Breast epithelium (tissue), 4 donors: ENCODE measurements at places on chromosomes 13 and 19. TPM values are rescaled to one million over a fixed set of nuclear protein-coding genes. Genes with fewer than 3 reads are reported as not detected.

DNA sequence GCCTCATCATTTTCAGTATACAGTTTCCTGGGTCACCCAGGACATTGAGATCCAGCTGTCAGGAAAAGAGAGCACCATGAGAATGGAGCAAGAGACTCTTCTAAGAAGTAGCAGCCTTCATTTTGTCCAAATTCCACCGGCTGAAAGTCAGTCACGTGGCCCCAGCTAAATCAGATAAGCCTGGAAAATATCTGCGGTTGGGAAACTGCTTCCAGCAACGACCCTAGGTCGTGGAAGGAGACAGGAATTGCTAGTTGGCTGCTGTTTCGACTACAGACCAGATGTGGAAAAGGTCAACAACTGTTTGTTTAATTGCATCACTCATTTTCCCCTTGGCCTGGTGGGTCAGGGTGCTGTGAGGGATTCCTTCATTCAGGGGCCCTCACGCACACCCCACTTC, 107.0 kb downstream of the ZNF536 start:
- no peak for DNase-seq
- no peaks in the 10 kb centered on the region for H3K36me3 ChIP-seq
- no peak overlapping the region for H3K4me3 ChIP-seq
- H3K4me1 ChIP-seq = no peaks in the 10 kb centered on the region
- H3K27ac ChIP-seq = no peak overlapping the region
- no peaks in the 10 kb centered on the region for H3K27me3 ChIP-seq

DNA sequence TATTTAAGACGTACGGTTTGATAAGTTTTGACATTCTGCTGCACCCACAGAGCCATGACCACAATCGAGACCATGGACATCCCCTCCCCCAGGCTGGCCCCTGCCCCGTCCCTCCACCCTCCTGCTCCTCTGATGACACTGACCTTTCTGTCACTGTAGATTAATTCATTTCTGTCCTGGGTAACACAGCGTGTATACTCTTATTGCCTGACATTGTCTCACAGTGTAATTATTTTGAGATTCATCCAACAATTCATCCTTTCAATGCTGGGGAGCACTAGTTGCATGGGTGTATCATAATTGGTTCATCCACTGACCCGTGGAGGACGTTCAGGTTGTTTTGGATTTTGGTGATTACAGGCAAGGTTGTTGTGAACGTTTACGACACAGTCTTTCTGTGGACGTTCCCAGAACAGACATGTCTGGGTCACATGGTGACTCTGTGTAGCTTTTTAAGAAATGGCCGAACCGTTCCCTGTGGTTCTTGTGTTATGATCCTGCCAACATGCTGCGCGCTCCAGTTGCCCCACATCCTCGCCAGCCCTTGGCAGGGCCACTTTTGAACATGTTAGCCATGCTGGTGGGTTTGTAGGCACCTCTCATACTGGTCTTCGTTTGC, 41.9 kb downstream of the C13orf46 start:
- no peaks in the 10 kb centered on the region for H3K27me3 ChIP-seq
- H3K36me3 ChIP-seq = no peaks in the 10 kb centered on the region
- DNase-seq = peak; percentile 20

- H3K27ac ChIP-seq = peak overlapping the region; percentile 98
- peak overlapping the region; percentile 69 for H3K4me3 ChIP-seq
- DNase-seq = no peak
- no peaks in the 10 kb centered on the region for H3K36me3 ChIP-seq
- H3K4me1 ChIP-seq = peaks cover 11% of the 10 kb centered on the region
Measured at GRCh38 chr19:2984215-2984528, 6.8 kb downstream of the TLE6 start.

The ACP7 gene
- total RNA-seq = not detected

GRCh38 chr13:107395927-107396662, 819.2 kb downstream of the LIG4 start:
- no peaks in the 10 kb centered on the region for H3K36me3 ChIP-seq
- DNase-seq = no peak
- H3K27ac ChIP-seq = no peak overlapping the region
- H3K27me3 ChIP-seq = no peaks in the 10 kb centered on the region

DNA sequence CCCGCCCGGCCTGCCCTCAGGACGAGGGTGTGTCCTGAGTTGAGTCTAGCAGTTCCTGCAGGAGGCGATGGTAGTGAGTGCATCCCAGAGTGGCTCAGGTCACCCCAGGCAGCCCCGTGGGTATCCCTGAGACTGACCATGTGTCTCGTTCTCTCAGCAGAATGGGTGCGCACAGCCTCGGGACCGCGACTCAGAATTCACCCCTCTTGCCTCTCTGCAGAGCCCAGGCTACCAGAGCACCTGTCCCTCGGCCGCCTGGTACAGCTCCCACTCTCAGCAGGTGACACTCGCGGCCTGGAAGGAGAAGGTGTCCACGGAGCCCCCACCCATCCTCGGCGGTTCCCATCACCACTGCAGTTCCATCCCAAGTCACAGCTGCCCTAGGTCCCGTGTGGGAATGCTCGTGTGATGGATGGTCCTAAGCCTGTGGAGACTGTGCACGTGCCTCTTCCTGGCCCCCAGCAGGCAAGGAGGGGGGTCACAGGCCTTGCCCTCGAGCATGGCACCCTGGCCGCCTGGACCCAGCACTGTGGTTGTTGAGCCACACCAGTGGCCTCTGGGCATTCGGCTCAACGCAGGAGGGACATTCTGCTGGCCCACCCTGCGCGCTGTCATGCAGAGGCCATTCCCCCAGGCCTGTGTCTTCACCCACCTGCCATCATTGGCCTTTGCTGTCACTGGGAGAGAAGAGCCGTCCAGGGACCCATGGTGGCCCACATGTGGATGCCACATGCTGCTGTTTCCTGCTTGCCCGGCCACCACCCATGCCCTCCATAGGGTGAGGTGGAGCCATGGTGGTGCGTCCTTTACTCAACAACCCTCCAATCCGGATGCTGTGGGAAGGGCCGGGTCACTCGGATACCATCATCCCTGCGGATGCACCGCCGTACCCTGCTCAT, 87.1 kb upstream of the MCF2L start:
- no peaks in the 10 kb centered on the region for H3K36me3 ChIP-seq
- no peak overlapping the region for H3K27ac ChIP-seq
- no peaks in the 10 kb centered on the region for H3K4me1 ChIP-seq
- no peaks in the 10 kb centered on the region for H3K27me3 ChIP-seq

The CYP4F2 gene
- not detected for total RNA-seq

DNA sequence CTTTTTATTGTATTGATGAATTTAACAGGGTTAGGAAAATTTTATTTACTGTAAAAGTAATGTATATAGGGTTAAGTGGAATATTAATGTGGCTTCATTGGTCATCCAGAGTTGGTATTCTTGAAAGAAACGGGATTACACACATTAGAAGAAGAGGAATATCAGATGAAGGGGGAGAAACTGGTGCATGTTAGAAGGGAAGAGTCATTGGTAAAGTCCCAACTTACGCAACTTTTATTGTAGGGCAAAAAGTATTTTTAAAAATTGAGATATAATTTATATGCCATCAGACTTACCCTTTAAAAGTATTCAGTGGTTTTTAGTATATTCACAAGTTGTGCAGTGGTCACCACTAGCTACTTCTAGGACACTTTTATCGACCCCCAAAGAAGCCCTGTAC, 47.3 kb downstream of the DNAJC3 start:
- no peaks in the 10 kb centered on the region for H3K27me3 ChIP-seq
- no peak overlapping the region for H3K4me3 ChIP-seq
